ENCODE measurements at places on chromosomes 11 and 22.

DNA sequence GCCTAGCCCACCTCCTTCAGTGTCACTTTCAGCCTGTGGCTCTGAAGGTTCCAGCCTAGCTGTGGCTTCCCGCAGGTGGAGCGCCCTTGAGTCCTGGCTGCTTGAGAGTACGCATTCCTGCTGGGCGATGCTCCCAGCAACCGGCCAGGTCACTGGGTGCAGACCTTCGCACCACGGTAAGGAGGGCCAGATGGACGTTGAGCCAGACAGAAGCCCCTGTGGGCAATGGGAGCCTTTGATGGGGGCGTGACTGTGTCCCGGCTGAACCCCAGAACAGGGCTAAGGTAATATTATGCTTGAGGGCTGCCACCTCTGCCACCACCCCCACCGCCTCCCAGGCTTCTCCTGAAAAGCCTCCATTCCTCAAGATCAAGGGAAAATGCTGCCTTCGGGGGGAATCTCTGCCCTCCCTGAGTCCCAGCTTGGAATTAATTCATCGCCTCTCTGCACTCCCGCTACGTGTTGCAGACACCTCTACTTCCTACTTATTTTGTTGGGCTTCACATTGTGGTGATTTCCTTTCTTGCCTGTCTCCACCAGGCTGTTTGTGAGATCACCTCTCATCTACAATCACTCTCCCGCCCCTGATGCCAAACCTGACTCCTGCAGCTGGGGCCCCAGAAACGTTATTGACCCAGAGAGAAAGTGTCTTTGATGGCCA lies 144.9 kb upstream of the NECTIN1 start:
- DNase-seq, result no peak

DNA sequence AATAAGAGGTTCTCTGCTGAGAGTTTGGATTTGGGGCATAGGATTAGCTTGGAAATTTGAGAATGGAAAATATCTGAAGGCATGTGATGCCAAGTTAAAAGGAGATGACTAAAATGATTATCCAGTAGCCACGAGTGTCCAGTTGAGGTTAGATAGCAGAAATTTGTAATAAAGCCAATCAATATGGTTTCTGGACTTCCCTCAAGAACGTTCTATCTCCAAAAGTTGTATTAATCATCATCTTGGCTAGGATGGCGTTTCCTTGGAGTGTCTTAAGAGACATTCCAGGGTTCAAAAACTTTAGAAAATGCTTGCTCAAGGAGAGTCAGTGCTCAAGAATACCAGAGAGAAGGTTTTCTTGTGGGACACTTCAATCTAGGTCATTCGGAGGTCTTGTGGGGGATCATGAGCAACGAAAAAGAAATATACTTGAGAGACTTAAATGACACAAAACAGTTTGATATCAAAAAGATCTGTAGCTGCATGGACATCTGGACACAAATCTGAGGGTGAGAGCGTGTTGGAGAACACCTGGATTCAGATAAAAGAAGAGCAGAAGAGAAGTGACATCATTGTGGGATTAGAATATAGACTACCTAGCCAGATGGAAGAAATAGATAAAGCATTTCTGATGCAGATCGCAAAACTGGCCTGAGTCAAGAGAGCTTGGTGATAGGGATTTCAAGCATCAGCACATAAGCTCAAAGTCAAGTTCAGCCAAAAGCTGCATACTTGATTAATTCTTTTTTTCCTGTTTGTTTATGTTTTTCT lies 97.7 kb downstream of the ARFGAP2 start:
- DNase-seq, result peak; percentile 55

DNA sequence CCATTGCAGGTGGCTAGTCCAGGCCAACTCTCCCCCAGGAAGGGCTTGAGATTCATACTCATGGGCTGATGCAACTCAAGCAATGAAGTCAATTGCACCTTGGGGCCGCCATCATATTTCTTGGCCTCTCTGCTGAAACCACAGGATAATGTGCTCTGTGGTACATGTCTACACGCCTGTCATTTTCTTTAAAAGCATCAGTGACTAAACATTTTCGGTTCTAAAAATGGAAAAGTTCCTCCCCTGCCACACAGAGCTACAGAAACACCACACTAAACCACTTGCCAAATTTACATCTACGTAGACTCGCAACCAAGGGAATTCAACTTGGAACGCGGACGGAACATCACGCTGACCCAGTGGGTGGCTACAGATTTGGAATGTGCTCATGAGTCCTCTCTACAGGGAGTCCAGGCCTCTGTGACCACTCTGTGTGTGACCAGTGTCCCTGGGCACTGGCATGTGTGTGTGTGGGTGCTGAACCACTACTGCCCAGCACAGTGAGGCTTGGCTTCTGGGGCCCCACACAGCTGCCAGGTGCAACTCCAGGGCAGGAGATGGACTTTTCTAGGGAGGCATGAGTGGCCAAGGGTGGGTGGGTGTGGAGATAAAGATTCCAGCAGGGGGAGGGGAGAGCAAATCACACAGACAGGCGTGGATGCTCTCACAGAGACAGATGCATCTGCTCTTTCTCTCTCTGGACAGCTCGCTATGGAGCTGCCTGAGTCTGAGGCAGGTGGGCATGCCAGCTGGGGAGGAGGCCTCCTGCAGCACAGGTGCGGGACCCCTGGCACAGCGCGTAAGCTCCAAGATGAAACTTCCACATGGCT lies 261.9 kb downstream of the CTTN start:
- DNase-seq, result no peak

GRCh38 chr11:92558323-92558722 lies 333.7 kb downstream of the FAT3 start:
- DNase-seq, result no peak

DNA sequence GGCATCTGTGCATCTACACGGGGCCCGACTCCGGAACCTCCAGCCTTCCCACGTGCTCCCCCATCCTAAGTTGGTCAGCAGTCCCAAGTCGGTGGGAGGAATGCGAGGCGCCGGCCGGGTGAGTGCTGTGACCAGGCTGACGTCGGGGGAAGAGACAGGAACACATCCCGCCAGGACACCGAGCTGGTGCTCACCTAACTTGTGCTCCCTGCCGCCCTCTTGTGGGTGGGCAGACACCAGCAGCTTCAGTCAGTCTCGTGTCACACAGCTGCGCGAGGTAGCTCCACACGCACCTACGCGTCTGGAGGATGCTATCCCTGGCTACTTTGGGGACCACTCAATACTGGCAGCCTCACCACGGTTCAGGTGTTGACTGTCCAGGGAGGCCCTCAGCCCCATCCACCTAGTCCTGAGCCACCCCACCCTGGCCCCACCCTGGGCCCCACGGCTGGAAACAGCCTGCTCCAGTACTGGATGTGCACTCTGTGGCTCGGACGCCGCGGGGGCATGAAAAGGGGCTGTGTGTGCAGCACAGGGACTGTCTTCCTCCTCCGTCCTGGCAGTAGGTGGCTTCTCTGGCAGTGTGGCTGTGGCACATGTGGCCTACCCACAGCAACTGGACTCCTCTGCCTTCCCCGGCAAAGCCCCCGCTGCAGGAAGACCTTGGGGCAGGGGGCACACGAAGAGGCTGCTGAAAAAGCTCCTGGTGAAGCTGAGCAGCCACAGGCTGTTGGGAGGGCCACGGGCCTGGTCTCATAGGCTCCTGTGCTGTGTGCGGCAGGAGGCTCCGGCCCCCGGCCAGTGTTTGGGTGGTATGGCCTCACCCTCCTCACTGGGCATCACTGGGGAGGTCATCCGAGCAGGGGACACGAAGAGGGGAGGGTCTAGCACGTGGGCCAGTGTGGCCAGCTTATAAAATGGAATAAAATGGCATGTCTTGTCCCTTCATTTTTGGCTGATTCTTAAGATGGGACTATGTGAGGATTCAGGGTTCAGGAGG lies 11.2 kb upstream of the BID start:
- DNase-seq, result peak; percentile 23

Data from cardiac fibroblast (primary cell).